ENCODE measurements at places on chromosomes 2 and 18.

GRCh38 chr2:29398384-29399237 lies 283.4 kb downstream of the CLIP4 start:
- no peak for DNase-seq

GRCh38 chr18:6537475-6537874 lies 122.8 kb upstream of the L3MBTL4 start:
- no peak for DNase-seq

DNA sequence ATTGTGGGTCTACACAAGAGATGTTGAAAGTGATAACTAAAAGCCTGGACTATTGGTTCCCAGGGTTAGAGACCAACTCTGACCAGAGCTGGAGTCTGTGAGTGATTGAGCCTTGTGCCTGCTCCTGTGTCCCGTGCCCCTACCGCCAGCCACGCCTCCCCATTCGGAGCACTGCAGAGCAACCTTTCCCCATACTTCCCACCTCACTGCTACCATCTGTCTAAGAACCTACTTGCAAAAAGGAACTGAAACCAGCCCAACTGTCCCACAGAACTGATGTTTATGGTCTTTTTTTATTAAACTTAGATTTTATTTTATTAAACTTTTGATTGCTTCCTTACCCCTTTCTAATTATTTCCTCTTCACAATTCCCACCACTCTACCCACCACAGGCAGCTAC lies 300.3 kb upstream of the MGAT5 start:
- DNase-seq: no peak

DNA sequence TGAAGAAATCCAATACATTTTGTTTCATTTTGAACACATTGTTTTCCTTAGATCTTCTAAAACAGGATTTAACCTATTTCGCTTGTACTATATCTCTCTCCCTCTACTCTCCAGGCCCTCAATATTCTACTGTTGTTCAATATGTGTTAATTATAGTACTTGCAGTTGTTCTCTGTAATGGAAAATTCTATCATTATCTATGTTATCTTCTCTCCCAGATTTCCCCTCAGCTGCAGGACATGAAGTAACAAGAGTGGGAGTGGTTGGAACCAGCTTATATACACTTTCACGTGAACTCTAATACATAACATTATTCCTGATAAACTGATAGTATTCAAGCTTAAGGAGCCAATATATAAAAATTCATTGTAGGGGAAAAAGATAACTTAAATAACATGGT lies 7.0 kb upstream of the STRN start:
- no peak for DNase-seq

- DNase-seq: no peak
Observed at GRCh38 chr2:45267062-45267792, 258.0 kb upstream of the SIX2 start.

DNA sequence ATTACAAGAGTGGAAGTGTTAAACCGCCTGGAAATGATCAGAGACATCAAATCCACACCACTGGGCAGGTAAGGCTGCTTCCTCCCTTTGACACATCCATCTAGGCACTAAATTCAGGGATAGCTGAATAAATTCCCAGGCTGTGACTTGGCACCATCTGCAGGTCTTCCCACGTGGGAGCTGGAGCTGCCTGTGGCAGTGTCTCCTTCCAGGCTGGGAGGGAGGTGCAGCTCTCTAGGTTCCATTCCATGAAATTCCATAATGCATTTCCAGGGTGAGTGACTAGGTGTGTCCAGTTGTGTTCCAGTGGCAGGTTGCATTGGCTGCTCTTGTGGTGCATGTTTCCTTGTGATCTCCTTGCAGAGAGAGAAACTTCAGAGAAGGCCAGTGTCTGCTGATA lies 188.9 kb upstream of the CXCR4 start:
- DNase-seq: no peak

GRCh38 chr2:95053543-95053942 lies 28.0 kb downstream of the MAL start:
- DNase-seq: peak; percentile 59

DNA sequence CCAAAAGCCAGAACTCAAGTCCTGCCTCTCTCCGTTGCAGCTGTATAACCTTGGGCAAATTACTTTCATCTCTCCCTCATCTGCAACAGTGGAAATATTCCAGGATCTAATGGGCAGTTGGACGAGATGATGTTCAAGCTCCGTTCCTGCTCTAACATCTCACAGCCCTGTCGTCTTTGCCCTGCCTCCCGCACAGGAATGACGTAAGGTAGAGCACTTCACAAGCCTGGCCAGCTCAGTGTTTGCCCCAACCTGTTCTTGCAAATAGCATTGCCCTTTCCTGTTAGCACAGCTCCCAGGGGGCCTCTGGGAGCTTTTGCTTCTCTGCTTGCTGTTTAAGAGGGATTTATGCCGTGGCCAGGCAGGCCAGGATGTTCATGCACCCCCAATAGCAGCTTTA lies 107.9 kb downstream of the KLHL29 start:
- DNase-seq: no peak

- DNase-seq: peak; percentile 34
Observed at GRCh38 chr2:147623328-147623727, 221.5 kb upstream of the ACVR2A start.

DNA sequence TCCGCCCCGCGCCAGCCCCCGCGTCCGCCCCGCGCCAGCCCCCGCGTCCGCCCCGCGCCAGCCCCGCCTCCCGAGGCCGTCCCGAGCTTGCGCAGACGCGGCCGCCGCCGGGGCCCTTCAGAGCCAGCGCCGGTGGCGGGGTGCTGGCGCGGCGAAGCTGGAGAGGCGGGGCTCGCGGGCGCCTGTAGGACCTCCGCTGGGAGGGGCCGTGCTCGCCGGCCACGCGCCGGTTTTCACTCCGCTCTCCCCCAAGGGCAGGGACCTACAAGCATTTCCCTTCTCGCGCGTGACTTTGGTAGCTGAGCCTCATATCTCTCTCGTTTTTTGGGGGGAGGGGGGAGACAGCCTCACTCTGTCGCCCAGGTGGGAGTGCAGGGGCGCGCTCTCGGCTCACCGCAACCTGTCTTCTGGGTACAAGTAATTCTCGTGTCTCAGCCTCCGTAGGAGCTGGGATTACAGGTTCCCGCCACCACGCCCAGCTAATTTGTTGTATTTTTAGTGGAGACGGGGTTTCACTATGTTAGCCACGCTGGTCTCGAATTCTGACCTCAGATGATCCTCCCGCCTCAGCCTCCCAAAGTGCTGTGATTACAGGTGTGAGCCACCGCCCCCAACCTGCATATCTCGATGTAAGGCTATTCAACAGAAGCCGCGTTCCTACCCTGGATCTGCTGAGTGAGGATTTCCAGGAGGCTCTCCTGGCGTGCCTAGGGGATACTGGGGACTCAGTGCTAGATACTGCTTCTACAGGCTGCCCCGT lies at the start of gene ZNF514:
Gene ZNF514 (minus strand): TSS at position 159 of the 760 bp plus-strand sequence. CDS start 6,595 bp downstream, outside the sequence.
- DNase-seq: peak; percentile 80

- DNase-seq: no peak
Observed at GRCh38 chr2:15693926-15694588, 102.4 kb downstream of the DDX1 start.

DNA sequence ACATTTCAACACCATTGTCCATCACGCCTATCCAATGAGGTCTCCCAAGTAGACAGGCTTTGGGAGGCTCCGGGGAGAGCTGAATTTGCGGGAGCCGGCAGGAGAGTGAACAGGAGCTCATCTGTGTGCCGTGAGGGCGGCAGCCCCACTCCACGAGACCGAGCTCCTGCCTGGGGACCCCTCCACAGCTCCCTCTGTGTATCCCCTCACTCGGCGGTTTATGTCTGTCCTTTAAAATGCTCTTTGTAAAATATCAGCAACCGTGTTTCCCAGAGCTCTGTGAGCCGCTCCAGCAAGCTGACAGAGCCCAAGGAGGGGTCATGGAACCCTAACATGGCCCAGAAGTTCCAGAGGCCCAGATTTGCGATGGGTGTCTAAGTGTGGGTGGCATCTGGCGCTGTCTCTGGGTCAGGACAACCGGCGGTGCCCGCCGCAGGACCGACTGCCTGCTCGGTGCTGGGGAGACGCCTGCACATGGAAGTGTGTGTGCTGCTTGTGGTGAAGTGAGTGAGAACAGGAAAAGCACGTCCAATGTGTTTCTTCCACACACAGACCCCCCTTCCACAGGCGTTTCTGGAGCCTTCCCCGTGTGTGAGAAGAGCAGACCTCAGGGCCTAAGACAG lies 34.8 kb downstream of the SLC66A2 start:
- no peak for DNase-seq

- DNase-seq: no peak
Observed at GRCh38 chr2:64540615-64541014, 16.5 kb downstream of the AFTPH start.

GRCh38 chr2:122174061-122174460 lies 418.6 kb downstream of the TSN start:
- DNase-seq: no peak

DNA sequence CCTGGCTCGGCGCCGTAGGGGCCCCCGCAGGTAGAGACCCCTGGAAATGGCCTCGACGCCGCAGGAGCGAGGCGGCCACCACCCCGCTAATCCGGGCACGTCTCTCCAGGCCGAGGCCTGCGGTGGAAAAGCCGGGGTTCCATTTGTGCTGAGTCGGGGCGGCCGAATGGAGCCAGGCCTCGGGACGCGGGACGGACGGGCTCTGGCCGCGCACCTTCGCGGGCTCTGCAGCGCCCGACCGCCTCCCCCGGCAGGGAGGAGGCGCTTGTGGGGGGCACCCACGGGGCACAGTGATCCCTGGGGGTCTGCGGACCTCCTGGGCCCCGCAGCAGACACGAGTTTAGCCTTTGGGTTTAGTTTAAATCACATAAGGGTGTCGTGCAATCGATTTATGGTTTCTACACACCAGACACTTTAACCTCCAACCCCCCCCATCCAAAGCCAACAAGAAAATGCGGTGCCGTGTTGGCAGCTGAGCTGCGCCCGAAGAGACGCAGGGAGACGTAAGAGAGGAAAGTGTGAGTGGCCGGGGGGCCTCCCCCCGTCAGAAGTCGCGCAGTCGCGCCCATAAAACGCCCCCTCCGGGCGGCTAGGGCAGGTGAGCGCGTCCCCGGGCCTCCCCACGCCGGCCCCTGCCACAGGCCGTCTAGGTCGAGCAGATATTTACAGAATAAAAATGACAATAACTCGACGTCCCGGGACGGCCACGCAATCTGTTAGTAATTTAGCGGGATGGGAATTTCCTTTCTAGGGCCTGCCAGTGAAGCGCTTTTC lies 1.0 kb upstream of the NFATC1 start:
- peak; percentile 91 for DNase-seq

GRCh38 chr2:167355821-167356220 lies 467.5 kb downstream of the XIRP2 start:
- no peak for DNase-seq

DNA sequence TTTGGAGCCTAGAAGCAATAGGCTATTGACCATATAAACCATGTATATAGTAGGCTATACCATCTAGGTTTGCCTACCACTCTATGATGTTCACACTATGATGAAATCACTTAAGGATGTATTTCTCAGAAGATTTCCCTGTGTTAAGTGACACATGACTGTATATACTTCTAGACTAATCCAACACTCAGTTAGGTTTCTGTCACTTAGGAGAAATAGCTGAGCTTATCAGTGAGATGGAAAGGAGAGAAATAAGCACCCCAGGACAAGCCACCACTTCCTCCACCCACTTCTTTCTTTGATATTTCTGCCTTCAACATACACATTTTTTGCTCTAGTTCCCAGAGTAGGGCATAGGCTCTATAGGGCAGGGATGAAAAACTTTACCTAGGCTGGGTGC lies 7.8 kb downstream of the PECR start:
- DNase-seq: no peak

DNA sequence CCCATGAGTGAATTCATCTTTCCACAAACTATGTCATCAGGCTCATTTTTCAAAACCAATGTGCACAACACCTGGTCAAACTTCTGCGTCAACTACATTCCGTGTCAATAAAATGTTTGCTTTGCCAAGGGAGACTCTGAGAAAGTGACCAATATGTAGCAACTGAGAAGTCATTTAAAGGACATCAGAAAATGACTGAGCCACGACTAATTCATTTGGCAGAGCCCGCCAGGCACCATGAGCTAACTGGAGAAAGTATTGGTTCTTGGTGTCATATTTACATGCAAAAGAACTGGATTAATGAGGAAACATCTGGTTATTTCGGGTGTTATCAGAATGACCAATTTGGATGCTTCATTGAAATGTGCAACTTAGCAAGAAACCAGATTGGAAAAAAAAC lies 7.2 kb downstream of the RND3 start:
- no peak for DNase-seq

- no peak for DNase-seq
Observed at GRCh38 chr18:37274309-37275236, 291.0 kb downstream of the CELF4 start.

GRCh38 chr18:77899972-77900754 lies 650.5 kb downstream of the GALR1 start:
- peak; percentile 67 for DNase-seq

- DNase-seq: no peak
Observed at GRCh38 chr2:240822280-240822847, 2.3 kb upstream of the KIF1A start.

- DNase-seq: no peak
Observed at GRCh38 chr2:205858881-205859441, 176.7 kb downstream of the NRP2 start.

GRCh38 chr2:29011418-29012060 lies 30.4 kb downstream of the TOGARAM2 start:
- DNase-seq: peak; percentile 91

- DNase-seq: no peak
Observed at GRCh38 chr2:61044636-61045035, 21.0 kb upstream of the SANBR start.

GRCh38 chr2:188032306-188032705 lies 259.4 kb upstream of the GULP1 start:
- DNase-seq: no peak

GRCh38 chr18:6929370-6930102 lies 188.1 kb downstream of the LAMA1 start:
- DNase-seq: no peak

- DNase-seq: no peak
Observed at GRCh38 chr2:6325616-6326015, 540.1 kb downstream of the CMPK2 start.

GRCh38 chr2:24874035-24874434 lies 46.0 kb downstream of the ADCY3 start:
- no peak for DNase-seq

DNA sequence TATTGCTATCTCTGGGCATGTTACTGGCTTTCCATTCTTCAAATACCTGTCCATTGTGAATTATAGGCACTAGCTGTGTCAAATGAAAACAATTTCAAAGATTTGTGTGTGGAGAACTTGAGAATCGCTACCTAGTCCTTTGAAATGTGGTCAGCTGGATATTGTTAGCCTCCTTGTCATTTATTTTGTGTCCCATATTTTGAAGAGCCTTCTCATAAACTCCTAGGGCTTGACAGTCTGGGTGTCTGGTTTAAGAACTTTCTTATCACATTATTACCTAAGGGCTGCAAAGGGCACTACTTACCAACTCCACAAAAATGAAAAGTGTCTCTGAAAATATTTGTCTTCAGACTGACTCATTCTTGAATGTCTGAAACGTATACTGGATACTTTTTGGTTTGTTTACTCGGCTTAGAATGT lies 50.2 kb downstream of the COL4A3 start:
- DNase-seq: no peak

All from activated CD8-positive, alpha-beta T cell treated with anti-CD3 and anti-CD28 coated beads for 36 hours (primary cell).